Activated CD4-positive, alpha-beta memory T cell treated with anti-CD3 and anti-CD28 coated beads for 36 hours (primary cell): ENCODE measurements at places on chromosomes 3 and 15. TPM values are rescaled to one million over a fixed set of nuclear protein-coding genes. Genes with fewer than 3 reads are reported as not detected.

GRCh38 chr3:9878700-9879099 lies 1.4 kb downstream of the CIDEC start:
- DNase-seq = no peak

Gene ARNT2
- 0.10 TPM for total RNA-seq

GRCh38 chr15:90711418-90711824 lies 5.7 kb upstream of the BLM start:
- DNase-seq = no peak

DNA sequence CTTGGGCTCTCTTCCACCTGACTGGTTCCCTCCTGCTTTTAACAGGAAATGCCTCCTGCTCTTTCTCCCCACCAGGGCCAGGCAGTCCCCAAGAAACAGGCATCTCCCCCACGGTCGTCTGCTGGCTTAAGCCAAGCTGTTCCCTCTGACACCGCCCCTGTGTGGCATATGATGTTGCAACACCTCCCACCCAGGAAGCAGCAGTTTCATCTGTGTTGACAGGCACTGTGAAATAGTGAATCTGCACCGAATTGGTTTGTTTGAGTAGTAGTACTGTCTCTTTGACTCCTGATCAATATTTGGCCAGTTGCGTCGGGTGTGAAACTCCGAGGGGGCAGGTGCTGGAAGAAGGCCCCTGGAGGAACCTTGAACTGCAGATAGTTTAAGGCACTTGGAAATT lies 188.8 kb downstream of the FEZF2 start:
- no peak for DNase-seq

DNA sequence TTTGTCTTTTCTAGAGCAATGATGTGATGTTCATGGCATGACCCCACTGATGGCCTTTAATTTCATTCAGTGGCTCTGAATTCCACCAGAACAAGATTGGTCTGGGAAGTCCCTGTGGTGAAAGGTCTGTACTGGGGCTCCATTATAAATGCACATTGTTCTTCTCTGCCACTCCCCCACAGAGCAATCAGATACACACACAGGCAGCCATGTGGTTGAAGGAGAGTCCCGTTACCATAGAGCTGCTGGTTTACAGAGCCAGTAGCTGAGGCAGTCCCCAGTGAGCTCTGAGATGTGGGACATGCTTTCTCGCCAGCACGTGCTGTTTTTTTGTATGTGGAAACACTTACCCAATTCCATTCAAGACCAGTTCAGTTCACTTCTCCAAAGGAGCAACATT lies 172.7 kb upstream of the TRIM42 start:
- DNase-seq = no peak

DNA sequence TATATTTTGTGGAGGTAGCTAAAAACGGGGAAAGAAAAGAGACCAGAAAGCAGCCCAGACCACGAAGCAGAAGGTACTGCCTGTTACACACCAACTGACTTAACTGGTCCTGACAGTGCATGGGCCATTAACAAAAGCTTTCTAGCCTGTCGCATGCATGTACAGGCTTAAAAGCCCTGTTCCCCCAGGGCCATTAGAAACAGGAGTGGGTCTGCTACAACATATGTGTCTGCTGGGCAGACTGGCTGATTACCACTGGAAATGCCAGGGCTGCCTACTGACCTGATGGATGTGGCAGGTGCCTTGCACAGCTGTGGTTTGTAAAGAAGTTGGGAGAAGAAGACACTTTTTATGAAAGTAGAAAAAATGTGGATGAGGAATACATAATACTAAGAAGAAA lies 137.4 kb downstream of the GAP43 start:
- DNase-seq = no peak

GRCh38 chr3:138948371-138949001 lies 1.5 kb downstream of the FOXL2NB start:
- no peak for DNase-seq

DNA sequence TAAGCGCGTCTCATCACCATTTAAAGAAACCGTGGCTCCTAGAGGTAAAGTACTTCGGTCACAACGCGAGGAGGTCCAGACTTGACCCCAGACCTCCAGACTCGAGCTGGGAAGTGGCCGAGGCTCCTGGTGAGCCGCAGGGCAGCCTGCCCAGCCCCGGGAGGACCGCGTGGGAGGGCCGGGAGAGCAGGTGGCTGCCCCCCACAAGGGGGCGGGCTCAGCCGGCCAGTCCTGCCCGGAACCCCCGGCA lies at the start of gene SLC27A2:
SLC27A2 (plus strand) TSS at position 228 of the 250 bp plus-strand sequence. CDS start 232 bp downstream, outside the sequence.
- DNase-seq = no peak

Gene SCN11A
- 0.05 TPM for total RNA-seq

DNA sequence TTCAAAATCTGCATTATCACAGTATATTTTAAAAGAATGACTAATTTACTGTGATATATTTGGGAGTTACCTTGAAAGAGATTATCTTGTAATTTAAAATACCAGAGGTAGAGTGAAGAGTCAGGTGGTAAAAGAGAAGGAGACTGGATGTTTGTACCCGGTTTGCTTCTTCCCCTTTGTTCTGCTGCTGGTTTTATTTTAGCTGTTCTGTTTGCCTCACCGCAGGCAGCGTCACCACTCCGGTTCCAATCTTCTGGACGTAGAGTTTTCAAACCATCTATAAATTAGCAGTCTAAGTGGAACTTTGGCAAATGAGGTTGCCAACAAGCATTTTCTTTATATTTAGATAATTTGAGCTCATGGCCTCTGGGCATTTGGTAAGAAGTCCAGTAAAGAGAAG lies 38.2 kb downstream of the PPARG start:
- no peak for DNase-seq

- no peak for DNase-seq
Observed at GRCh38 chr3:52150357-52150756, 3.9 kb downstream of the POC1A start.

Gene ALDH1A3
- total RNA-seq = not detected

GRCh38 chr15:55226127-55226526 lies 29.4 kb upstream of the RSL24D1 start:
- no peak for DNase-seq

Gene SLC28A2
- total RNA-seq = not detected

Gene SEMA6D
- not detected for total RNA-seq

DNA sequence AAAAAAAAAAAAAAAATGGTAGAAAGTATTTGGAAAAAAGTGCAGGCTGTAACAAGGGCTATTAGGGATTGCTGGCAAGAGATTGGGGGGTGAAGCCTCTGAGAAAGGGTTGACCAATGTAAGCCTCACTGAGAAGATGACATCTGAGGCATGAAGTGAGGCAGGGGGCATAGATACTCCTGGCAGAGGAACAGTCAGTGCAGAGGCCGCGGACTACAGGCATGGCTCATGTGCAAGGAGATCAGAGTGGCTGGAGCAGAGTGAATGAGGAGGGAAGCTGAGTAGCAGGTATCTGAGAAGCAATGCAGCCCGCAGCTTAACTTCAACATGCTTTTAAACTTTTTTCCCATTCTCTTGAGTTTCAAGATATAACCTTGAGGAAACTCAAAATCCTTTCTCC lies 5.4 kb downstream of the FBXL22 start:
- DNase-seq = no peak

DNA sequence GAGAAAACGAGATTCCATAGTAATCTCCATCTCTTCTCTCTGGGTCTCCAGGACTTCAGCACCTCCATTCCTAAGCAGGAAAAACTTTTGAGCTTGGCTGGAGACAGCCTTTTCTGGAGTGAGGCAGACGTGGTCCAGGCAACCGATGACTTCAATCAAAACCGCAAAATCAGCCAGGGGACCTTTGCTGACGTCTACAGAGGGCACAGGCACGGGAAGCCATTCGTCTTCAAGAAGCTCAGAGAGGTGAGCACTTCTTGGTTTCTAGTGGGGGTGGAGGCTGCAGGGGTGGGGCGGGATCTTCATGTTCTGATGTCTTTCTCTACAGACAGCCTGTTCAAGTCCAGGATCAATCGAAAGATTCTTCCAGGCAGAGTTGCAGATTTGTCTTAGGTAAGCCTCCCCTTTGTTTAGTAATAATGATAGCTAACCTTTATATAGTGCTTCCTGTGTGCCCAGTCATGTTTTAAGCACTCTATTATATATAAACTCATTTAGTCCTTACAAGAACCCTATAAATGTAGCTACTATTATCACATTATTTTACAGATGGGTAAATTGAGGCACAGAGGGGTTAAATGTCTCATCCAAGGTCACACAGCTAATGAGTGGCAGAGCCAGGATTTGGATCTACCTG lies 35.0 kb upstream of the TATDN2 start:
- peak; percentile 54 for DNase-seq

- no peak for DNase-seq
Observed at GRCh38 chr3:37457378-37458065, 283.1 kb upstream of the LRRFIP2 start.

DNA sequence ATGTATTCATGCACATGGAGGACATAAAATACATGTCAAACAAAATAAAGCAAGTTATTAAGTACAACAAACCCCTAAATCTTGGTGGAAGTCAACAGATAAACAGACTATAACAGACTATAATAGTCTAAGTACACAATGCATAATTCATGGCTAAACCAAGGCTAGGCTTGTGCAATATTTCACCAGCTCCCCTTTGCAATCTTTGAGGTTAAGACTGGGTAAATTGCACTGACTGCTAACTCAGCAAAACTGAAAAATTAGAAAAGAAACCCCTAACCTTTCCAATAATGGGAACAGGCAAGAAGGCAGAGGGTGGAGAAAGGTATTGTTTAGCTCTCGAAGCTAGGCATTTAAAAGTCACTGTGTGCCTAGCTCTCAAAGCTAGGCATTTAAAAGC lies 304.9 kb upstream of the WNT5A start:
- no peak for DNase-seq

GRCh38 chr3:142239421-142239820 lies 14.0 kb upstream of the GK5 start:
- DNase-seq = no peak

Gene CEP19
- 6.5 TPM for total RNA-seq

GRCh38 chr15:72935521-72935920 lies 116.7 kb upstream of the NEO1 start:
- no peak for DNase-seq

Gene SAMMSON
- total RNA-seq = not detected

Gene KLHDC8B
- 1.8 TPM for total RNA-seq

Gene PAQR5
- 0.10 TPM for total RNA-seq

DNA sequence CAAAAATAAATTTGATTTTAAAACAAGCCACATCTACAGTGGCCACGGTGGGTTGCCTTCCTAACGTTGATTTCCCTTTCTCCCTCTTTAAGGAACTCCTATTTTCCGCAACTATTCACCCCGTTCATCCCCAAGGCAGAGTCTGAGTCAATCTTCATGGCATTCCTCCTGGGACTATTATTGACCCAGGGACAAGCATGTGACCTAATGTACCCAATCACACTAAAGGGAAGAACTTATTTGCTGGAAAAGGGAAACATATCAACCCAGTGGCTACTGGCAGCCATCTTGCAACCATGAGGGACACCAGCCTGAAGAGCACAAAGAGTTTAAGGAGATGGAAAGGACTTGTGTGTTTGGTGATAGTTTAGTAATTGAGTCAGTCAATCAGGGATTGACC lies 55.4 kb upstream of the ARHGEF3 start:
- no peak for DNase-seq

Gene CLDN16
- not detected for total RNA-seq

Gene VEPH1
- not detected for total RNA-seq

- no peak for DNase-seq
Observed at GRCh38 chr3:181631901-181632300, 79.8 kb upstream of the SOX2 start.

GRCh38 chr3:122493296-122493695 lies 21.4 kb downstream of the KPNA1 start:
- no peak for DNase-seq

Gene REC114
- total RNA-seq = not detected

Gene BDH1
- 90.5 TPM for total RNA-seq

GRCh38 chr3:67641451-67641850 lies 13.0 kb downstream of the SUCLG2 start:
- DNase-seq = no peak

GRCh38 chr15:74762791-74763150 lies 14.1 kb downstream of the CYP1A2 start:
- DNase-seq = no peak

- no peak for DNase-seq
Observed at GRCh38 chr3:116552246-116552645, 107.0 kb upstream of the LSAMP start.

GRCh38 chr3:152235709-152236298 lies 32.9 kb upstream of the MBNL1 start:
- no peak for DNase-seq

Gene EEFSEC
- total RNA-seq = 17.2 TPM

Gene KLHL40
- total RNA-seq = not detected

Gene GNAT1
- total RNA-seq = not detected

Gene CGNL1
- not detected for total RNA-seq

Gene ERC2
- not detected for total RNA-seq

GRCh38 chr15:56613811-56614210 lies 119.5 kb downstream of the ZNF280D start:
- DNase-seq = no peak

- DNase-seq = no peak
Observed at GRCh38 chr3:188431553-188431952, 277.6 kb downstream of the LPP start.

Gene CACNA2D3
- not detected for total RNA-seq

DNA sequence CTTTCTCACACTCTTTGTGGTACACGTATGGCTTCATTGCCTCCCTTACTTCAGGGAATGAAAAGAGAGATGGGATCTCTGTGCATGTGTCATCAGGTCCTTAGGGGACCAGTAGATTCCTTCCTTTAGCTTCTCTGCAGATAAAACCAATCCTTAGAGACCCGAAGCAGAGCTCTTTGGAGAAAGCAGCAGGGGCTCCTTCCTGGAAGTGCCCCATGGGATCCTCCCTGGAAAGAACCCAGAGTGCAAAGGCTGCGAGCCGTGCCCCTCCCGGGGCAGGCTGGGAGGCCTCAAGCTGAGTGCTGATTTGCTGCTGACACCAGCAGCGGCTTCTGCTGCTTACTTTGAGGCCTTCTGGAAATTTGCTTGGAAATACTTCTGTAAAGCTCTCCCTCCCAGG lies 328.6 kb upstream of the RGMA start:
- no peak for DNase-seq

- no peak for DNase-seq
Observed at GRCh38 chr3:143469159-143469558, 349.6 kb downstream of the CHST2 start.

DNA sequence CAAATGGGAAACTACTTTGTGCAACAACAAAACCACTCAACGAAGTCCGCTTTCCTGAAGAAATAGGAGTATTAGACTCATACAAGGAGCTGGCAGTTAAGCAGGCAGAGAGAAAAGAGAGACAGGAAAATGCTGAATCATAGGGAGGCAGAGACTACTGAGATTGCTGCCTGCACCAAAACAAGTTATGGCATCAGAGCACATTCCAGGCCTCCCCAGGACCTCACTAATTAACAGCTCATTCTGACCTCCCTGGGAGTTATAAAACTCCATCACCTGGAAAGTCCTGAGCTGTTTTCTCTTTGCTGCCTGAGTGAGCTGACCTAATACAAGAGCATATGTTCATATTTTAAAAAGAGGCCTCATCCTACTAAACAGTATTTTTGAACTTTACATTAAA lies 741.0 kb downstream of the MCTP2 start:
- DNase-seq = no peak
